T-helper 2 cell treated with Interferon-gamma antibody and Interleukin-4, amounts not matched to agents 5 μg/mL and 100 μg/mL, for 36 hours (primary cell): ENCODE measurements at places on chromosomes 2 and 18.

- no peak for DNase-seq
These were observed 291.2 kb downstream of the ALPK2 start for GRCh38 chr18:58337686-58338085.

DNA sequence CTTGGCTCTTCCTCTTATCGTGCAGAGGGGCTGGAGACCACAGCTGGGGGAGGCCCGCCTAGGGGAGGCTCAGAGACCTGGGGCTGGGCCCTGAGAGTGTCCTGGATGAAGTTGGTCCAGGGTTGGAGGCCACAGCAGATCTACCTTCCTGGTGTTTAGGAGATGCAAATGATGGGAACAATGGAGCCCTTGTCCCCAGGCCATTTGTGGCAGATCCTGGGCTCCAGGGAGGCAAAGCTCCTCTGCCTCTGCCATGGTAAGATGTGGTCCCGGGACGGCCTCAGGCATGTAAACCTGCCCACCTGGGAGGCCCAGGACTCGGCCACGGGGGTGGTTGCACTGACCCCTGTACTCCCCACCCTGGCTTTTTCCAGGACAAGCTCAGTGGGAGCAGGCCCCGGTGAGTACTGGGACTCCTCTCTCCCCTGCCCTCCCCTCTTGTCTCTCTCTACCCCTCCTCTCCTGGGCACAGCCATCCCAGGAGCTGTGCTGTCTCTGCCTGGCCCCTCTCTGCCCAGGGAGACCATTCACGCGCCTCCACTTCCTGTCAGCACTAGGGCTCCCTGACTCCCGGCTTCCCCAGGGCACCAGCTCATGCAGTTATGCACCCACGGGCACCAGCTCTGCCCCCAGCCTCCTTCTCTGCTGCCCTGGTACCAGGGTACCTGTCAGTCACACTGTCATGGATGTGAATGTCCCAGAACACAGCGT lies 10.9 kb downstream of the SH2D6 start:
- DNase-seq: no peak

GRCh38 chr2:219362524-219363164 lies 25.1 kb downstream of the DNPEP start:
- DNase-seq: no peak

DNA sequence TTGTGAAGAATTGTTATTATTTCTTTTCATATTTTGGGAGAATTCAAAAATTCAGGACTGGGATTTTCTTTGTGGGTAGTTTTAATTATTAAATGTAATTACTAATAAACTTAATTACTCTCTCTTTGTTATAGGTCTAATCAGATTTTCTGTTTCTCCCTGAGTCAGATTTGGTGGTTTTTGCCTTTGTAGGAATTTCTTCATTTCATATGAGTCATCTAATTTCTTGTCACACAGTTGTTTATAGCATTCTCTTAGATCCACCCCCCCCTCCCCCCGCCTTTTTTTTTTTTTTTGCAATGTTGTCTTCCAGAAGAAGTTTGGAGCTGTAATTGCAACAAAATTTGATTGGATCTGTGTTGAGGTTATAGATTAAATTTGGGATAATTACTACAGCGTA lies 26.0 kb upstream of the GALR1 start:
- no peak for DNase-seq

GRCh38 chr18:31746396-31746795 lies 14.3 kb downstream of the SLC25A52 start:
- DNase-seq: no peak

DNA sequence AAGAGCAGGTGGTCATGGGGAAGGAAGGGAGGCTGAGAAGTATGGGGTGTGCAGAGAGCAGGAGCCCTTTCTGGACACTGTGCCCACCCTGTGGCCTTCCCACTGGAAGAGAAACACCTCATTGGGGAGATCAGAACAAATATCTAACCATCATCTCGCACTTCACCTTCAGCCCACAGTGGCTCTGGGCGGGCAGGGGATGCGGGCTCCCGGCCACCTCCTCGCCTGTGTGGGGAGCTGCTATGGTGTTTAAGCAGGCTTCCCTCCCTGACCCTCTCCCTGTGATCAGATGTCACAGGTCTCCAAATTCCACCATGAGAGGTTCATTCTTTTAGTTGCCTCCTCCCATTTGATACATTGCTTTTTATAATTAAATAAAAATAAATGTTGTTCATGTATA lies 5.0 kb downstream of the FBLN7 start:
- DNase-seq: peak; percentile 2

DNA sequence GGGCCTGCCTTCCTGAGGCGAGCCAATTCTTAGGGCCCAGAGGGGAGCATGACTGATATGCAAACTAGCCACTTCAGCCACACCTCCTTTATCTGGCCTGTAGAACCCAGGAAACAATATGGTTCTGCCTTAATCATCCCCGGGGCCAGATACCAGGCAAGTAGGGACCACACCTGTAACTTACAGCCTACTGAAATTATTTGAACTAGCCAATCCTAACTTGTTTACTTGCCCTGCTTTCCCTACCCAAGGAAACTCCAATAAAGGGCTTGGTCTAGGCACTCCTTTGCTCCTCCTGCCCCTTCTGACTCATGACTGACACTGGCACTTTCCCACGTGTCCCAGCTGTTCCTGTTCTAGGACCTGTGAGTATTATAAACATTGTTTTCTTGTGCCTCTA lies 57.6 kb downstream of the MYOM1 start:
- no peak for DNase-seq

- DNase-seq: no peak
These were observed 27.7 kb upstream of the LYPD1 start for GRCh38 chr2:132697556-132698205.

DNA sequence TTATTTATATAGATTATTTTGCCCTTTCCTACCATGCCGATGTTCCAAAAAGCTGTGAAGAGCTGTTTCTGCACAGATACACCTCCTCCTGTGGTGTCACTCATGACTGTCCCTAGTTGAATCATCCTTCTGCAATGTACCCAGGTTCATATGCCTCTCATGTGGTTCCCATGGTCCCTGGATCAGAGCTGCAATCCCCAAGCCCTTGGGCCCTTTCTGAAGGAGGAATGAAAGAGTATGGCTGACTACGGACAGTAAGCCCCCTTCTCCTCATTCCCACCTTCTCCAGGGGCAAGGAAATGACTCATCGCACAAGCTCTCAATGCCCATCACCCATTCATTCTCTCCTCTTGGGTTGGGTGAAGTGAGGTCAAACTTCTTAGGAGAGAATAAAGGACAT lies 63.9 kb upstream of the ACVR1 start:
- no peak for DNase-seq

GRCh38 chr2:33033606-33034081 lies 86.9 kb downstream of the LTBP1 start:
- no peak for DNase-seq

GRCh38 chr2:15299904-15300520 lies 261.1 kb downstream of the NBAS start:
- no peak for DNase-seq

- DNase-seq: no peak
These were observed 119.6 kb upstream of the ITGA6 start for GRCh38 chr2:172307800-172308199.

DNA sequence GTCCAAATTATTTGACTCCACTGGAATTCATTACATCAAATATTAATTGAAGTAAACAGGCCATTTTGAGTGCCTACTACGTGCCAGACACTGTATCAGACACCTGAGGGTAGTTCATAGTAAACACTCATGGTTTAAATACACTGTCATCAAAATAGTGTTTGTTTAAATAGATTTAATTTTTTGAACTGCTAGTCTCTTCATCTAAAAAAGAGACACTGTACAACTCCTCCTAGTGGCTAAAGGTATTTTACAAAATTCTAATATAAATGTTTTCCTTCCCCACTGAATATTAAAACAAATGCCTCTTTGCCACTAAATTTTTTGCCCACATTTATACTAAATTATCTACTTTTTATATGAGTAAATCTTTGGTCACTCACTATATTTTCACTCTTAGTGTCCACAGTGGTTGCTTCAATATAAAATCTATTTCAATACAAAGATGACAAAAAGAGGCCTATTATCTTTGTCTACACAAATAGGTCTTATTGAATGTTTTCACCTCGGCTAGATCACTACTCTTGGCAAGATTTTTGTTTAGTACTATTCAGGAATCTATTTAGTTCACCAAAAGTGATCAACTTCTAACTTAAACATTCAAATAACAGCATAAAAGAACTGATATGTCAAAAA lies 122.1 kb downstream of the TMEM247 start:
- no peak for DNase-seq

DNA sequence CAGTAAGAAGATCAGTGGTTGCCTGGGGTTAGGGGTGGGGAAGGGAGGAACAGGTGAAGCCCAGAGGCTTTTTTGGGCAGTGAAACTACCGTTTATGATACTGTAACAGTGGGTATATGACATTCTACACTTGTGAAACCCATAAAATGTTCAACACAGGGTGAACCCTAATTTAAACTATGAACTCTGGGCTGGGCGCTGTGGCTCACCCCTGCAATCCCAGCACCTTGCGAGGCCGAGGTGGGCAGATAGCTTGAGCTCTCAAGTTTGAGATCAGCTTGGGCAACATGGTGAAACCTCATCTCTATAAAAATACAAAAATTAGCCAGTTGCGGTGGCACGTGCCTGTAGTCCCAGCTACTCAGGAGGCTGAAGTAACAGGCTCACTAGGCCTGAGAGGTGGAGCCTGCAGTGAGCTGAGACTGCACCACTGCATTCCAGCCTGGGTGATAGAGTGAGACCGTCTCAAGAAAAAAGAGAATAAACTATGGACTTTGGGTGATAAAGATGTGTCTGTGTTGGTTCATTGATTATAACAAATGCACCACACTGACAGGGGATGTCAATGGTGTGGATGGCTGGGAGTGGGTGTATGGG lies 17.6 kb upstream of the USP14 start:
- no peak for DNase-seq

- no peak for DNase-seq
These were observed 95.3 kb downstream of the EIPR1 start for GRCh38 chr2:3282056-3282998.

DNA sequence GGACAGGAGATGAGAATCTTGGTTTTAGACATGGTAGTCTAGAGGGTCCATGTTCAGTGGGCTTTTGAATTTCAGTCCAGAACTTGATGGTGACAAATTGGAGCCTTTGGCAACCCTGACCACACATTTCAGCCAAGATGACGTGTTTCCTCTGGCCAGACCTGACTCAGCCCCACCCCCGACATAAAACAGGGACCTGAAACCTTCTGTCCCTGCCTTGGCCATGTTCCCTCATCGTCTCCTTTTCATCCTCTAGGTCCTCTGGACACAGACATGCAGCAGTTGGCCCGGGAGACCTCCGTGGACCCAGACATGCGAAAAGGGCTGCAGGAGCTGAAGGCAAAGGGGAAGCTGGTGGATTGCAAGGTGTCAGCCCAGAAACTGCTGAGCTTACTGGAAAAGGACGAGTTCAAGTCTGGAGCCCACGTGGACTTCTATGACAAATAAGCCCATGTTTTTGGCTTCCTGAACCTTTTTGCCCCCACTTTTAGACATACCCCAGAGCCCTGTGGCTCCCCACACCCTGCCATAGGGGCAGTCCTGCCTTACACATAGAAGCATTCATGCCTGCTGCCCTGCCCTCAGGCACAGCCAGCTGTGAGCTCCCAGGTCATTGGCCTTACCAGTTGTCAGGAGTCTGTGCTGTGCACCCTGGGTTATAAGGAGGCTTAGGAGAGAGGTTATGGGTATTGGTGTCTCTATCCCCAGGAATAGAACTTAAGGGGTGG lies 4.0 kb downstream of the SPR start:
- DNase-seq: no peak

DNA sequence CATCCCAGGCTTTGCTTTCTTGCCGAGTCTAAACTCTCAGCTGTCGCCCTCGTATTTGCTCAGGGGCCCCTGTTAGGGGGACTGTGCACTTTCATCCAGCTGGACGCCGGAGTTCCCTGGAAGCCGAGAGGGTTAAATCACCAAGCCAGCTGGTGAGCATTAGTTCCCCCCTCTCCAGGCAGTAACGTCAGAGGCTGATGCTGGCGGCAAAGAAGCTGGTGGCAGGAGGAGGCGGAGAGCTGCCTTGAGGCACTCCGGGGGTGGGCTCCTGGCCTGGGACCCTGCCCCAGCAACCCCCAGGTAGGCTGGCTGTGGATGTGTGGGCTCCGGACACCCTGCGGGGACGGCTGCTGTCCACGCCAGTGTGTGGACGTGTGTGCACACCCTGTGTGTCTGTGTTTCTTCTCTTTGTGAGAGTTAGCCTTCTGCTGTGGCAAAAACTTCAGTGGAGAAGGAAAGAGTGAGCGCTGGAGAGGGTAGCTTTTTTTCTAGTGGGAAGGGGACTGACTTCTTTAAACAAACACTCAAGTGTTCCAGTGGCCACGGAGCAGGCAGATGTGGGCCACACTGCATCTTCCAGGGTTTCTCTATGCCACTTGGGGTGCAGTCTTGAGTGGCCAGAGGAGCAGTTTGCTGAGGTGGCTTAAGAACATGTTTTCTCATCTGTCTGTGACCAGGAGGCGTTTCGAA lies 84.7 kb downstream of the GLI2 start:
- no peak for DNase-seq

GRCh38 chr2:95071856-95072255 lies 46.3 kb downstream of the MAL start:
- DNase-seq: no peak

DNA sequence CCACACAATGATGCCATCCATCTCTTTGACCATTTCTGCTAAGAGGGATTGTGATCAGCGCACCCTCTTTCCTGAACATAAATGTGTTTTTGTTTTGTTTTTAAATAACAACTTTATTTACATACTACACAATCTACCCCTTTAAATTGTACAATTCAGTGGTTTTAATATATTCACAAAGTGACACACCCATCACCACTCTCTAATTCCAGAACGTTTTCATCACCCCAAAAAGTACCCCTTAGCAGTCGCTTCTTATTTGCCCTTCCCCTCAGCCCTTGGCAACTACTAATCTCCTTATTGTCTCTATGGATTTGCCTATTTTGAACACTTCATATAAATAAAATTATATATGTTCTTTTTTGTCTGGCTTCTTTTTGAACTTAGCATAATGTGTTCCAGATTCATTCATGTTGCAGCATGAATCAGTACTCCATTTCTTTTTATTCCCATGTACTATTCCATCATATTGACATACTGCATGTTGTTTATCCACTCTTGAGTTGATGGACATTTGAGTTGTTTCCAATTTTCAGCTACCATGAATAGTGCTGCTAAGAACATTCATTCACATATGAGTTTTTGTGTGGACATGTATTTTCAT lies 150.9 kb upstream of the NABP1 start:
- DNase-seq: no peak

GRCh38 chr2:219331560-219332213 lies 857 bp downstream of the RESP18 start:
- DNase-seq: peak; percentile 7

GRCh38 chr2:98419977-98420725 lies 24.5 kb upstream of the INPP4A start:
- no peak for DNase-seq
